ENCODE measurements at places on chromosomes 7 and 10.
A peak's percentile ranks its signal among the peaks of the same experiment; 100 is the strongest.

- DNase-seq = no peak
Measured at GRCh38 chr7:158248816-158249215, 338.8 kb downstream of the PTPRN2 start.

DNA sequence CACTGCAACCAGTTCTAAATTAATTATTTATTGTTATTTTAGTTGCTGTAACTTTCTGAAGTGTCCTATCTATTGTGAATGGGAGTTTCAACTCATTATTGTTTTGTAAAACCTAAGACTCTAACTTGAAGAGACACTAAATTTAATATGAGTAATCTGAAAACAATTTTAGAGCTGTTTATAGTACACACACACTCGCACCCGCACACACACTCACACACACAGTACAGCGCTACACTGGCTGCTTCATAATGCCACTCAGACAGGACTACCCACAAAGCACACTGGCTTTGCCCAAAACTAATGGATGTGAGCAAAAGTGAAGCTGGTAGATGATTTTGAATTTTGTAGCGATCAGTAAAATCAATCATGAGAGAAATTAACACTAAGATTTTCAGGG is 238.9 kb upstream of the ETV1 start:
- DNase-seq = no peak

DNA sequence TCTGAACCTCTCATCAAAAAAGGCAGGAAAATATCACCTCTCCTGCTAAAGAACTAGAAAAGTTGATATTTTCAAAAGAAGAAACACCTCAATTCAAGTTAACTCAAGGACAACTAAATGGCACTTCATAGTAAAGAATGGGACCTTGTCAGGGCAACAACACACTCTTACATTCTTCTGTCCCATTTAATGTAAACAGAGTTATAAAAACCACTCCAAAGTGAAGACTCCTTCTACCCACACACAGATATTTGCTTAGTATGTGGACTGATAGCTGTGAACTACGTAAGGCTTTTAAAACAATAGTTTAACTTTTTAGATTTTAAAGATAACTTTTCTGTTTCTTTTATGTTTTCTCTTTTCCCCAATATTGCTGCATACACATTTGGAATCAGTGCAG is 118.3 kb downstream of the ZNF37A start:
- DNase-seq = no peak

- no peak for DNase-seq
Measured at GRCh38 chr10:22670788-22671187, 43.6 kb downstream of the PIP4K2A start.

DNA sequence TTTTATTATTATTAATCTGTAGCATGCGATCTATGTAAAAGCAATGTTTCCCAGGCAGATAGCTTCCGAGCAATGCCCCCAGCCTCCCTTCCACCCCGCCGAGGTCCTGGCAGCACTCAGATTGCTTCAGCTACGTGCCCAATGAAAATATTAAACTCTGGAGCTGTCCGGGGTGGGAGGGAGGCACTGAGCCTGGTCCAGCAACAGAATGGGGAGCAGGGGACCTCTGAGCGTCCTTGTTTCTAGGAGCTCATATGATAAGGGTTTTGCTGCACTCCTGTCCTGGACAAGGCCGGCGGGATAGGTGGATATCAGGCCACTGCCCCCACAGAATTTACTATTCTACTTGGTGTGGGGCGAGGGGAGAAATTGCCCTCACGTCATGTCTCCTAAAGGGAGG is 44.5 kb upstream of the CDK1 start:
- no peak for DNase-seq

GRCh38 chr10:18767981-18768380 is 108.8 kb downstream of the ARL5B start:
- DNase-seq = no peak

DNA sequence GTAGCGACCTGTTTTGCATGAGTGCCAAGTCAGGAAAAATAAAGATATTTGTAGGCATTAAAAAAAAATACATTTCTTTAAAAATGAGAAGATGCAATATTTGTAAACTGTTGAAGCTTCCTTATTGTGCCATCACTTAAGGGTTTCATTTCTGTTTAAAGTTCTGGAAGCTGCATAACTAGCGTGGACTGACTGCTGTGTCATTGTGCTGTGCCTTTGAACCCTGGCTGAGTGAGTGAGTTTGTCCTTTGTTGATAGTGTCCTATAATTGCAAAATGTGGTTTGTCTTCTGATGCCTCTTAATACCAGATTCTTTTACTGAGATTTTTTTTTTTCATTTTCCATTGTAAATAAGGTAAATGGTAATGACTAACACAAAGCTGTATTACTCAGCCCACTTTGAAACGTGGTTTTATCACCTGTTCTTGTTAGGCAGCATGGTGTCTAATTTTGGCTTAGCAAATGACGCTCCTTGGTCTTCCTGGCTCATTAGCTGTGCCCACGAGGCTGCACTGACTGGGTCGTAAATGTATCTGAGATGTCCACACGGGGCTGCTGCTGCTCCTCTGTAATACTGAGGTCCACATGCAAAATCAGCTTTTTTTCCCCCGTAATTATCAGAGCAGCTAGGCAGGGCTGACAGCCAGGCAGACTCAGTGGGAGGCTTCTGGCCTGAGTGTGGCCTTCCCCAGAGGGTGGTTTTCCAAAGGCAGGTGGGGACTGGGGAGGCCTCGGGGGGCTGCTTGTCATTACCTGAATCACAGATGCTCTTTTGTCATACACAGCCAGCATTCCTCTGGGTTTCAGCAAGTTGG is 14.8 kb downstream of the ZSCAN25 start:
- DNase-seq = peak; percentile 12

GRCh38 chr10:14571866-14572507 is 202.7 kb downstream of the FAM107B start:
- peak; percentile 73 for DNase-seq

DNA sequence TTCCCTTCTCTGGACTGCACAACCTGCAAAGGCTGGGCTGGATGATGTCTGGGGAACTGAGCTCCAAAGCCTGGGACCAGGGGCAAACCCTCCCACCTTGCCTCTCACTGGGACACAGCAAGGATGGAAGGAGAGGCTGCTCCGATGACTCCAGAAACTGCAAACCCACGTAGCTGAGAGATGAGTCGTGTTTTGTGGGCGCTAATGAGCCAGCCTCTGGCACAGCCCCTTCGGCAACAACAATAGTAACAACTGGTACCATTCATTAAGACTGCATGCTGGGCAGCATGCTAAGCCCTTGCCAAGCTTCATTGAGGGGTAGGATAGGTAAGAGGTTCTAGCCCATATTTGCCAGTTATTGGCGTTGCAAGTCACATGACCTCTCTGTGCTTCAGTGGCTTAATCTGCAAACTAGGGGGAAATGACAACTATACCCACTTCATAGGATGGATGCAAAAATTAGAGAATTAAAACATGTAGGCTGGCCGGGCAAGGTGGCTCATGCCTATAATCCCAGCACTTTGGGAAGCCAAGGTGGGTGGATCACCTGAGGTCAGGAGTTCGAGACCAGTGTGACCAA is 145.9 kb downstream of the SH3PXD2A start:
- no peak for DNase-seq

- no peak for DNase-seq
Measured at GRCh38 chr7:118949031-118949430, 724.5 kb downstream of the ANKRD7 start.

DNA sequence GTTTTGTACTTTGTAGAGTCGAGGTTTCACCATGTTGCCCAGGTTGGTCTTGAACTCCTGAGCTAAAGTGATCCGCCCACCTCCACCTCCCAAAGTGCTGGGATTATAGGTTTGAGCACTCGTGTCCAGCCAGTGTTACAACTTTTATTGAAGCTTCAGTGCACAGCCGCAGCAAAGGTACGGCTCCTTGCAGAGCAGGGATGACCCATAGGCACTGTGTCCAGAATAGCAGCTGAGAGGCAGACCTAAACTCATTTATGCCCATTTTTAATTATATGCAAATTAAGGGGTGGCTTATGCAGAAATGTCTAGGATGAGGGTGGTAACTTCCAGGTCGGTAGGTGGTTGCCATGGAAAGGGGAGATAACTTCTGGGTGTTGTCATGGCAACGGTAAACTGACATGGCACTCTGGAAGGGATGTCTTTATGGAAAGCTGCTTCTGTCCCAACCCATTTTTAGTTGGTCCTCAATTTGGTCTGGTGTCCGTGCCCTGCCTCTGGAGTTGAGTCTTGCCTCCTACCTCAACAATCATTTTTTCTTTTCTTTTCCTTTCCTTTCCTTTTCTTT is 22.7 kb downstream of the NYAP1 start:
- no peak for DNase-seq

DNA sequence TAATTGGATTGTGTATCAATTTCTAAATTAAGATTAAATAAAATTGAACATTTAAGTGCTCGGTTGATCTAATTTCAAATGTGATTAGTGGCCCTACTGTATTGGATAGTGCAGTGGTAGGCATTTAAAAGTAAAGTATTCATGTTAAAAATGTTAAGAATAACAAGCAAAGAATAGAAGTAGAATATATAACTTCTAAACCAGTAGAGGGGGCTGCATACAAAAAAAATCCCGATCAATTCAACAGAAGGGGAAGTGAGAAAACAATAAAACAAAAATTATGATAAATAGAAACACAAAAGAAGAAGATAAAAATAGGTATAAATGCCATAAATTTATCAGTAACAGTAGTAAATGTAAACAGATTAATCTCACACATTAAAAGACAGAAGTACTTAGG is 24.9 kb upstream of the WDFY4 start:
- peak; percentile 27 for DNase-seq

- DNase-seq = no peak
Measured at GRCh38 chr7:126211875-126212274, 1040.9 kb downstream of the GRM8 start.

DNA sequence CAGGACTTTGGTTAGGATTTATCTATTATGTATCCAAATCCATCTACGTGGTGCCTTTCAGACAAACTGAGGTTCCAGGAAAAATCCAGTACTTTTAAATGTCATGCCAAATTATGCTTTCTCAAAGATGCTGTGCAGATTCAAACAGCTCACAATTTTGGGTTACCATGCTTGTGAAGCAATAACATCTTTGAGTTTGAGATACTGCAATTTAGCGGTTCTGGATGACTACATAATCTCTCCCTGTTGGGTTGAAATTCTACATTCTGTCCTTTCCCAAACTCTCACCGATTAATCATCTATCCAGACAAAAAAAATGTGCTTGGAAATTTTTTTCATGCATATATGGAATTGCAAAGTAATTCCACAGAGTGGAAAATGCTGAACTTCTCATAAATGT is 3.5 kb downstream of the RHOBTB1 start:
- no peak for DNase-seq

DNA sequence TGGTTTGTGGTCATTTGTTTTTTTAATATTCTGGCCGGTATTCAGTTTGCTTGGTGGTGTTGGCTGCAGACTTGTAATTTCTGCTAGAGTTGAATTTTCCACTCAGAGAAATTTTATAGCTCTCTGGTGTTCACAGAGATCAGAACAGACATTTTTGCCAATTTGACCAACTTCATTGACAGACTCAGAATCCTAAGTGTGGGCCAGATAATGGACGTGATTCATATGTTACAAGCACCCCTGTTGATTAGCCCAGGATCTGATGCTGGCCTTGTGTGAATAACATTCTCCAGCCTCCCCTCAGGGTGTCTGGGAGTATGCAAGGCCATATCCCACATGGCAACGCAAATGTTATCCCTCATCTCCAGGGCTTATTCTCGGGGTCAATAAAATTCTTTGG is 283.8 kb downstream of the C7orf25 start:
- DNase-seq = no peak

- DNase-seq = no peak
Measured at GRCh38 chr10:18099415-18099814, 40.8 kb upstream of the CACNB2 start.

GRCh38 chr7:140521421-140521820 is 42.1 kb upstream of the MKRN1 start:
- no peak for DNase-seq

DNA sequence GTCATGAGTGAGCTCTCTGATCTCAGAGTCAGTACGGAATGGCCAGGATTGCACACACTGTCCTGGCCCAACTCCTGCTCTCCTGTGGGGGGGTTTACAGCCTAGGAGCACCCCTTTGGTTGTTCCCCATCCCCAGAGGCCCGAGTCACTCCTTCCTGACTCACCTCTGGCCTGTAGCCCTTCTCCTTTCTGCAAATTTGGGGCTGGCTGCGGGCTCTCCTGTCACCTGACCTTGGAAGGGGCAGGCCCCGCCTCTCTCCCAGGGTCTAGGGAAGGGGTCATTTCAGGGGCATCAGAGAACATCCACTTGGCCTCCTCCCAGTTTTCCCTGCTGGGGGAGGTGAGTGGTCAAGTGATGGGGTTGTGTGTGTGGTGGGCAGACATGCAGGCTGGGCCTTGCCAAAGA is 1.7 kb downstream of the NYAP1 start:
- DNase-seq = no peak

GRCh38 chr7:38321515-38321944 is 48.1 kb upstream of the TARP start:
- no peak for DNase-seq

GRCh38 chr7:74063223-74063641 is 20.4 kb upstream of the LIMK1 start:
- DNase-seq = no peak

DNA sequence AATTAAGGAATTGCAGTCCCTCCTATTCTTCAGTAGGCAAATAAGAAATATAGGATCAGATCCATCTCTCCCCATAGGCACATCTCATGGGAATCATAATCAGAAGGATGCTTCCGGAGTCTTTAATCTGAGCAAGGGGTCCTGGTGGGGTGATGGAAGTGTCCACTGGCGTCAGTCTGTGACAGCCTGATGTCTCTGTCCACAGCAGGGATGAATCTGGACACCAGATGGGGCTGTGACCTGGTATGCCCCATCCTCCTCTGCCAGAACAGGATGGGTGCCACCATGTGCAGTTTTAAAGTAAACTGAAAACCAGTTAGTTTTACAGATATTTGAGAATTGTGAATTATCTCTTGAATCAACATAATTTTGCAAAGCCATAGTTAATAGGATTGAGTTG is 148.7 kb downstream of the C1GALT1 start:
- no peak for DNase-seq

DNA sequence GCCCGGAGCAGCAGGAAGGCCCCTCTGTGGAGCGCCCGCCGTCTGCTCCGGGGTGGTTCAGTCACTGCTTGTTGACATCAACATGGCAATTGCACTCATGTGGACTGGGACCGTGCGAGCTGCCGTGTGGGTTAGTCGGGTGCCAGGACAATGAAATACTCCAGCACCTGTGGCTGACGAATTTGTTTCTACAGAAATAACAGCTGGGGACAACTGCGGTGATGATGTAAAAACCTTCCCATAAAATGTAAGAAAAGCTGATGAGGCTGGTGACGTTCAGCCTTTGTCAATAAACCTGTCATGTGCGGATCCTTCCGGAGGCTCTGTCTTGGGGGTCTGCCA is 5.6 kb downstream of the GPER1 start:
- no peak for DNase-seq

- DNase-seq = no peak
Measured at GRCh38 chr7:2701832-2702593, 14.0 kb downstream of the AMZ1 start.
